Gastrocnemius medialis (tissue), 4 donors: ENCODE measurements at places on chromosomes 16 and 17. TPM values are rescaled to one million over a fixed set of nuclear protein-coding genes. Genes with fewer than 3 reads are reported as not detected.

Gene PRR29
- total RNA-seq = not detected

Gene SNAI3
- 1.2 TPM for total RNA-seq

Gene HOXB13
- not detected for total RNA-seq

Gene CAPNS2
- total RNA-seq = not detected

GRCh38 chr17:64115822-64116534 lies 14.0 kb downstream of the ERN1 start:
- no peaks in the 10 kb centered on the region for H3K27me3 ChIP-seq
- DNase-seq = no peak
- no peak overlapping the region for H3K27ac ChIP-seq
- no peaks in the 10 kb centered on the region for H3K36me3 ChIP-seq
- H3K4me3 ChIP-seq = no peak overlapping the region

- DNase-seq = no peak
- H3K27me3 ChIP-seq = no peaks in the 10 kb centered on the region
- no peaks in the 10 kb centered on the region for H3K4me1 ChIP-seq
- no peak overlapping the region for H3K27ac ChIP-seq
- H3K36me3 ChIP-seq = no peaks in the 10 kb centered on the region
Observed at GRCh38 chr17:37694734-37695133, 50.1 kb downstream of the HNF1B start.

DNA sequence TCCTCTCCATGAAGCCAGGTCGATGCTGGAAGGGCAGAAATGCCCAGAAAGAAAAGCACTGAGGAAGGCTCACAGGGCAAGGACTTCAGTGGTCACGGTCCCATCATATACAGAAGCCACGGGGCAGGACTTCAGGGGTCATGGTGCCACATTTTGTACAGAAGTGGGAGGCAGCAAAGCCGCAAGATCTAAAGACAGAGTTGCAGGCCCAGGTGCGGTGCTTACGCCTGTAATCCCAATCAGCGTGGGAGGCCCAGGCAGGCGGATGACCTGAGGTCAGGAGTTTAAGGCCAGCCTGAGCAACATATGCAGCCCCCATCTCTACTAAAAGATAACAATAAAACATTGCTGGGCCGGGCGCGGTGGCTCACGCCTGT lies 96.0 kb downstream of the NXN start:
- no peaks in the 10 kb centered on the region for H3K36me3 ChIP-seq
- H3K4me3 ChIP-seq = no peak overlapping the region
- peak; percentile 49 for DNase-seq
- H3K4me1 ChIP-seq = peaks cover 50% of the 10 kb centered on the region

DNA sequence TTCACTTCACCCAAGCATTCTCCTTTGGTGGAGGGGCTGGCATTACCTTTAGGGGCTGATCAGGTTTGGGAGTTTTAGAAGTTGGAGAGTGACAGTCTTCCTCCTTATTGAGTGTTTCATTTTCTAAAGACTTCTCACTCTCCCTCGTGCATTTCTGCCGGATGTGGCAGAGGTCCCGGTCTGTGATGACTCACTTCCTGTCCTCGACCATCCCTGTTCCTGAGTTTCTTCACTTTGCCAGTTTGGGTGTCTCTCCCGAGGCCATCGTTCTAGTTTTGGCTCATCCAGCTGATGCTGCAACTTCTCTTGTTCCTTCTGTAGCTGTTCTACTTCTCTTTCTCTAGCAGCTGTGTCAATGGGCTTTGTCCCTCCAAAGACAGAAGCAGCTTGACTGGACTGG lies 104.3 kb downstream of the PHKB start:
- peak overlapping the region; percentile 56 for H3K27ac ChIP-seq
- H3K4me1 ChIP-seq = peaks cover 11% of the 10 kb centered on the region
- no peak overlapping the region for H3K4me3 ChIP-seq
- DNase-seq = peak; percentile 82
- no peaks in the 10 kb centered on the region for H3K27me3 ChIP-seq

DNA sequence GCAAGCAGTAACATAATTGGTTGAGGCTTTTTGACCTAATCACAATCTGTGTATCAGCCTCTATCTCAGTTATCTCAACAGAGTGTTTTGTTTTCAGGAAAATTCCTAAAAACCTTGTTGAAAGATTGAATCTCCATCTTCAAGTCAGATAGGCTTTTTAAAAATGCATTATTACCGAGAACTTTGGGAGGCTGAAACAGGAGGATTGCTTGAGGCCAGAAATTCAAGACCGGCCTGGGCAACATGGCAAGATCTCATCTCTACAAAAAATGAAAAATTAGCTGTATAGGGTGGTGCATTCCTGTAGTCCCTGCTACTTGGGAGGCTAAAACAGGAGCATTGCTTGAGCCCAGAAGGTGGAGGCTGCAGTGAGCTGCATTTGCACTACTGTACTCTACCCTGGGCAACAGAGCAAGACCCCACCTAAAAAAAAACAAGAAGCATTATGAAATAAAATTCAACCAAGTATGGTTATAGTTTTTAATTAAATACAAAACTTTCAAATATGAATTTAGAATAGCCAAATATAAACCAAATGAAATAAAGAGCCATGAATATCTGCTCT lies 68.4 kb downstream of the VMP1 start:
- H3K4me3 ChIP-seq = no peak overlapping the region
- no peaks in the 10 kb centered on the region for H3K4me1 ChIP-seq
- H3K27ac ChIP-seq = no peak overlapping the region

DNA sequence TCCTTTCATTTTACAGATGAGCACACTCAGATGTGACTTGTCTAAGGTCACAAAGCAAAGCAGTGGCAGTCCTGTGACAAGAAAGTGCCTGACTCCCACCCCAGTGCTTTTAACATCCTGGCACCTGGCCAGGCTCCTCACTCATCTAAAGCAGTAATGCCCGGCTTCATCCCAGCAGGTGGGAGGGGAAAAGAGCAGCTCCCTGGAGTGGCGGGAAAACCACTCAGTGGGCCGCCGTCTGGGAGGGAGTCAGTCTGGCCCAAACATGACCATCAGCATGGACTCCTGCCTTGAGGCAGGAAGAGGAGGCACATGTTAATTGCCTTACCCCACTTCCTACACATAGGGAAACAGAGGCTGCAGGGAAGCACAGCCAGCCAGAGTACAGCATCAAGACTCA lies 2.6 kb downstream of the PCGF2 start:
- no peak for DNase-seq
- H3K4me1 ChIP-seq = peaks cover 41% of the 10 kb centered on the region
- H3K27me3 ChIP-seq = peaks cover 31% of the 10 kb centered on the region

DNA sequence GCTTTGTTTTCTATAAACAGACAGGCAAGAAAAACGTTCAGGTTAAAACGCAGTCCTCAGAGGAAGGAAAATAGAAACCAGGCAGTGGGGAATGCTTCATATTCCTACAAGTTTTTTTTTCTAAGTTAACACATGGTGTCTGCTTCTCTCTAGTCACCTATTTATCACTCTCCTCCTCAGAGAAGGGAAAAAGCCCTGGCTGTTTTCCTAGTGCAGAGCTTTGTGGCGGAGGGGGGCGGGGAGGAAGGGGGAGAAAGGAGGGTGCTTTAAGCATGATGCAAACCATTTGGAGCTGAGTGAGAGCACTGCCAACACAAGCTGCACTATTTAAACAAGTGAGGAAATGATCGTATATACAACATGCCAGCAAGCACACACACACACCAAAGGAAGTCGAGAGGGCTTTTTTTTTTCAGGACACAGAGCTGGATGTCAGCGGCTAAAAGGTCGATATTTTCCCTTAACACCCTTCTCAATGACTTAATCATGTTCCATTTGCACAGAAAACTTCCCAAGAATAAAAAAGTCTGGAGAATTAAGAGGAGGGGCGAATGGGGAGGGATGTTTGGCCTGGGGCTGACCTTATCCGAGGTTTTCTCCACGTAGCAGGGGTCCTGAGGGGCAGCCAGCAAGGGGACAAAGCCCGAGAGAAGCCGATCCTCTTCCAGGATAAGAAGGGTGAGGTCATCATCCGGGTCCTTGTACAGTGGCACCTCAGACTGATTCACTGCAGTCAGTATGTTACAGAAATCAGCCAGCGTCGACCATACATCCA lies 117.4 kb downstream of the HIC1 start:
- no peaks in the 10 kb centered on the region for H3K27me3 ChIP-seq
- DNase-seq = peak; percentile 56
- no peaks in the 10 kb centered on the region for H3K36me3 ChIP-seq
- H3K4me3 ChIP-seq = peak overlapping the region; percentile 21

DNA sequence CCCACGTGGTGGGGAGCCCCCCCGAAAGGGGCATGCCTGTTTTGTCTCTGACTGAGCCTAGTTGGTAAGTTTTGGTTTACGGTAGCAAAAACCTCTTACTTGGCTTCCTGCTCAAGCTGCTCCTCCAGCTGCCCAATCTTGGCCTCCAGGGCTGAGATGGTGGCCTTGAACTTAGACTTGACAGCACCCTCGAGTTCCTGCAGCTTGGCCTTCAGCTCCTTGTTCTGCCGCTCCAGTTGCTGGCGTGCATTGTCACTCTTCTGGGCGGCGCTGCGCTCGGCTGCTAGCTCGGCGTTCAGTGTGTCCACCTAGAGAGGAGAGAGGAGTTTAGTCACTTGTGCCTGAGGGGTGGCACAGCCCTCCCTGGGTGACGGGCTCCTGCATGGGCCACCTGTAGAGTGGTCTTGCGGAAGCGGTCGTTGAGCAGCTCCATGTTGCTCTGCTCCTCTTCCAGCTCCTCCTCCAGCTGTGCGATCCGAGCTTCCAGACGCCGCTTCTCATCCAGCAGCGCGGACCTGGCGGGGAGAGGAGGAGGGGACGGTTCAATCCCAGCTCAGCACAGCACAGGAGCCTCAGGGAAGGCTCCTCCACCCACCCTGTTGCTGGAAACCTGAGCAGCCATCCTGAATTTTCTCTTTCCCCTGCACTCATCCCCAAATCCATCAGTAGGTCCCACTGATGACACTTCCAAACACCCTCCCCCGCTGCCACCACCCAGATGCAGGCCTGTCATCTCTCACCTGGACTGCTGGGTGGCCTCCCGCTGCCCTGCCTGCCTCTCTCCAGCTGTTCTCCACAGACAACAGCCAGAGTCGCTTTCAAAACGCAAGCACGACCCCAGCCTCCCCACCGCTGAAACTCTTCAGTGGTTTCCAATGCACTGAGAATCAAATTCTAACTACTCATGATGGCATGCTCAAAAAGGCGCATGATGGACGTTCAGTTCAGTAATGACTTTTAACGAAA lies 44.6 kb downstream of the NDEL1 start:
- H3K27me3 ChIP-seq = no peaks in the 10 kb centered on the region
- no peak overlapping the region for H3K4me3 ChIP-seq

DNA sequence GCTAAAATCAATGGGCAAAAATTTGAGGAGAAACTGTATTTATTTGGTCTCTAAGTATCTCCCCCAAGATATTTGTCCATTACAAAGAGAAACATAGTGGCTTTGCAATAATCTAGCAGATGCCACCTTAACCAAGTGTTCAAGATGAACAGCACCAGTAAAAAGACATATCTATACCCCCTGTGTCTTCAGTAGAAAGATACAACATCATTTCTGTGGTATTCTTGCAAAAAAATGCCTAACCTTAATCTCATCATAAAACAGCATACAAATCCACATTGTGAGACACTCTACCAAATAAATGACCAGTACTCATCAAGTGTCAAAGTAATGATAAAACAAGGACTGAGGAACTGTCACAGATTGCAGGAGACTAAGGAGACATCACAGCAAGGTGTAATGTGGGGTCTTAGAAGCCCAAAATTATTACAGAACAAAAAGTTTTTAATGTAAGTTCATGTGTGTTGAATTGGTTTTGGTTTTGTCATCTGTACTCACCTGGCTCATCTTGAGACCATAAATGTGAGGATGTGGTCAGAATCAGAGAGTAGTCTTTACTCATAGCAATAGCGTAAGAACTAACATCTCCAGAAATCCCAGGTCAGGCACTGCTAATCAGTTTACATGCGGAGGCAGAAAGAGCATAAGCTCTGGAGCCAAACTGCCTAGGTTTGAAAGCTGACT lies 77.2 kb downstream of the AATF start:
- no peaks in the 10 kb centered on the region for H3K36me3 ChIP-seq
- no peak overlapping the region for H3K4me3 ChIP-seq
- H3K27ac ChIP-seq = no peak overlapping the region
- no peaks in the 10 kb centered on the region for H3K27me3 ChIP-seq
- DNase-seq = no peak

GRCh38 chr16:78060809-78061208 lies 38.5 kb downstream of the CLEC3A start:
- H3K4me3 ChIP-seq = no peak overlapping the region
- no peaks in the 10 kb centered on the region for H3K4me1 ChIP-seq
- no peaks in the 10 kb centered on the region for H3K27me3 ChIP-seq

- no peak overlapping the region for H3K27ac ChIP-seq
- no peak overlapping the region for H3K4me3 ChIP-seq
- peaks cover 17% of the 10 kb centered on the region for H3K36me3 ChIP-seq
- no peak for DNase-seq
- no peaks in the 10 kb centered on the region for H3K4me1 ChIP-seq
Observed at GRCh38 chr16:24568392-24568791, 29.0 kb downstream of the RBBP6 start.

DNA sequence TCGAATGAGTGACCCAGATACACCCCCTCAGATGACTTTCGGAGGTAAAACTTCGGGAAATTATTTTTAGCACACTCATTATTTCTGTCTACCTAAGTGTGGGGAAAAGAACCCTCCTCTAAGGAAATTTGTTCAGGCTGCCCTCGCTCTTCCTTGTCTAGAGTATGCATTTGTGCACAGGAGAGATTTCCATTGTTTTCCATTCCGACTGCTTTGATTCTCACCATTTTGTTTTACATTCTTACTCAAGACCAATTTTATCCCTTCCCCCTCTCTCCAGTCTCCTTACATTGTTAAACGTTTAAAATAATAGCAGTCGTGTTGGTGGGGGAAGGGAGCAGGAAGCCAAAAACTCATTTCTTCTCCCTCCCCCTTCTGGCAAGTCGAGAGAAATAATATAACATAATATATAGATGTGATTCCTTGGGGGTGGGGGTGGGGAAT lies 1.5 kb upstream of the CHD3 start:
- H3K27me3 ChIP-seq = peaks cover 31% of the 10 kb centered on the region
- H3K36me3 ChIP-seq = no peaks in the 10 kb centered on the region
- DNase-seq = no peak
- peak overlapping the region; percentile 65 for H3K4me3 ChIP-seq

DNA sequence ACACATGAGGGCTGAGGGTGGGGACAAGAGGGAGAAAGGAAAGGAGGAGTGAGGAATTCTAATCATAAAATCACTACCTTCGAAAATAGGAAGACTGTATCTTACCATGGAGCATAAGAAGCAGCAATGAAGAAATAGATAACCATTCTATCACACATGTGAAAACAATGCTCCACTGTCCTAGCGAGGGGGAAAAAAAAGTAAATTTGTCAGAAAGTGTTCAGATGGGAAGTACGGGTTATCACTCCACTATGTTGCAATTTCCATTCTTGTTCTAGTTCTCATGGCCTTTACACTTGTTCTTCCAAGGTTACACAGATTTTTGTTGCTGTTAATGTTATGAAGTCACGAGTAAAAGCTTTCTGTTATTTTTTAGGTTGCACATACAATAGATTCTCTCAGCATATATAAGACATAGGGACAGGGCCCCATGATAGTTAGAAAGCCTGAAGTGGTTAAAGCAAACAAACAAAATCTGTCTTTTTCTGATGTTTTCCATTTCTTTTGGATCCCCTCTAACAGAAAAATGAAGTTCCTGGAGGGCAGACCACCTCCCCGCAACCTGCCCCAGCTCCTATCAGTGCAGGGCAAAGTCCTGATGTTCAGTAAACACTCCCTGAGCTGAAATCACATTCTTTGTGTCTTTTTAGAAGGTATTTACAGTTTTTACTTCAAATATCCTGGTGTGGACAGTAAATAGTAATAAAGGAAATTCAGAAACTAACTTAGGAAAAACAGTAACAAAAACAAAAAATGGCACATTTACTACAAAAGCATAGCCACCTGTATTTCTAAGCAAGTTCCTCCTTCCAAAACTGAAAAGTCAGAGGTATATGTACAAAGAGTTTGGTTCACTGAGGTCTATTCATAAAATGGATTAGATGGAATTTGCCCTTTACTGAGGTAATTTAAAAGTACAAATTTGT lies 13.7 kb downstream of the MMD start:
- H3K4me1 ChIP-seq = no peaks in the 10 kb centered on the region
- DNase-seq = no peak
- no peaks in the 10 kb centered on the region for H3K27me3 ChIP-seq
- H3K36me3 ChIP-seq = no peaks in the 10 kb centered on the region
- H3K27ac ChIP-seq = no peak overlapping the region
